ENCODE measurements at places on chromosomes 3 and 15.

GRCh38 chr3:46675426-46675825 is 18.1 kb downstream of the ALS2CL start:
- no peak for DNase-seq

DNA sequence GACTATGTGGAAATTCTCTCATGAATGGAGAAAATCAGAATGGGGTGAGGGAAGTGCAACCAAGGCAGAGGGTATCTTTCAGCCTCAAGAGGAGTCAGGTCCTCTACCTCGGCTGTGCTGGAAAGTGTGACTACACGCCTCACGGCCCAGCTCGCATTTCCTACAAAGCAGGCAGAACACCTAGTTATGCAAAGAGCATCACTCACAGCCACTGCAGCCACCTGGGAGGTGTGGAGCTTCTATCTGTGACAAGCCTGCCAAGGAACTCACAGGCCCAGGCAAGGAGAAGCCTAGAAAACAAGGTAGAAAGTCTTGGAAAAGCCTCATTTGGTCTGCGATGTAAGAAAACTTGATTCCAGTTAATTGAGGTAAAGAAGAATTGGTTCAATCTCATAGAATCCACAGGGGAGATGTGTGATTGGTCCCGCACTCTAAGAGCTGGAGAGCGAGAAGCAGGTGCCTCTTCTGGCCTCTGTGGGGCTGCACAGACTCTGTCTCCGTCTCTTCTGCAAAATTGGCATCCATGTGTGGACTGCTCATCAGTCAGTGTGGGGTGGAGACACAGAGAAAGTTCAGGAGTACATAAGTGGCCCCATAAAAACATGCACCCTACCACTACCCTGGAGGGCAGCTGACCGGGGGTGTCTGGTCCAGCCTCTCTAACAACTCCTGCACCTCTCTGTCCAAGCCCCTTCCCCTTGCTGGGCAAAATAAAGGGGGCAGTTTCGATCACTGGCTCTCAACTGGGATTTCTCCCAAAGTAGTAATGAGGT is 76.8 kb downstream of the TAMM41 start:
- DNase-seq: no peak

- no peak for DNase-seq
Observed at GRCh38 chr3:73855813-73856212, 231.1 kb upstream of the PDZRN3 start.

DNA sequence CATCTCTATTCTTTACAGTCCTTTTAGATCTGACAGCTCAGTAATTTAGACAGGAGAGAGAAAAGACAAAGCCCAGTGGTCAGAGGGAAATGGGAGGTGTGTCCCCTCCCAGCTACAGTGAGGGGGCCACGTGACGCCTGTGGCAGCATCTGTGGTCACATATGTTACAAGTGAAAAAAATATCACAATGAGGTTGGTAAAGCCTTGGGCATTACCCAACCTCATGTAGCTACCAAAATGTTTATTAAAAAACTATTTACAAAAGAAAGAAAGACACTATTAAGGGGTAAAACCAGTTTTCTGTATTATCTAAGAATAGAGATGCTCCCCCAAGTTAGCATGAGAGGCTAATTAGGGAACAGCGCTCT is 42.9 kb upstream of the PLCL2 start:
- no peak for DNase-seq

- no peak for DNase-seq
Observed at GRCh38 chr15:85826756-85827515, 32.2 kb upstream of the KLHL25 start.

GRCh38 chr15:101193806-101194545 is 57.9 kb downstream of the CHSY1 start:
- DNase-seq: no peak

- DNase-seq: no peak
Observed at GRCh38 chr15:59294574-59295260, 78.0 kb downstream of the MYO1E start.

GRCh38 chr3:150899141-150899540 is 6.1 kb downstream of the MINDY4B start:
- no peak for DNase-seq

GRCh38 chr3:150074277-150074676 is 103.6 kb upstream of the PFN2 start:
- DNase-seq: no peak

Data from NCI-H2081 treated with DMSO at 0.1 percent for 48 hours (cell line).